ENCODE measurements at places on chromosomes 7 and 10.

GRCh38 chr7:151859111-151859947 is 17.6 kb downstream of the PRKAG2 start:
- DNase-seq = no peak

DNA sequence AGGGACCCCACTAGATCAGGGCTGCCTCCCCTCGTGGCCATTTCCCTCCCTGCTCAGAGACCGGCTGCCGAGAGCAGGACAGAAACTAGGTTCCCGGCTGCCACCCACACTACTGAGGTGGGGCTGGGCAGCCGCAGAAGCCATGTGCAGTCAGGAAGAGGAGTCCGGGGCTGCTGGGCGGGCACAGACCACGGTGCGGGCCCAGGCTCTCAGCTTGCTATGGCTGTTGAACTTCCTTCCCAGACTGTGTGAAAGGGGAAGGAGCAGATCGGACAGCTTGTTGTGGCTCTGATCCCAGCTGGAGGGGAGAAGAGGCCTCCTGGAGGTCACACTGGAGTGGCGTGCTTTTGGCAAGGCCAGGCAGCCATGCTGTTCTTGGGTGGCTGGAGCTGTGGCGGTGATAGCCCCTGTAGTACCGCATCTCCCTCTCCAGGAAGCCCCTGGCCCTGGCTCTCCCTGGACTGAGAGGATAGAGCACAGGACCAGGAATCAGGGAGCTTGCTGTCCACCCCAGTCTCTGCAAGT is 56.8 kb downstream of the HK1 start:
- no peak for DNase-seq

DNA sequence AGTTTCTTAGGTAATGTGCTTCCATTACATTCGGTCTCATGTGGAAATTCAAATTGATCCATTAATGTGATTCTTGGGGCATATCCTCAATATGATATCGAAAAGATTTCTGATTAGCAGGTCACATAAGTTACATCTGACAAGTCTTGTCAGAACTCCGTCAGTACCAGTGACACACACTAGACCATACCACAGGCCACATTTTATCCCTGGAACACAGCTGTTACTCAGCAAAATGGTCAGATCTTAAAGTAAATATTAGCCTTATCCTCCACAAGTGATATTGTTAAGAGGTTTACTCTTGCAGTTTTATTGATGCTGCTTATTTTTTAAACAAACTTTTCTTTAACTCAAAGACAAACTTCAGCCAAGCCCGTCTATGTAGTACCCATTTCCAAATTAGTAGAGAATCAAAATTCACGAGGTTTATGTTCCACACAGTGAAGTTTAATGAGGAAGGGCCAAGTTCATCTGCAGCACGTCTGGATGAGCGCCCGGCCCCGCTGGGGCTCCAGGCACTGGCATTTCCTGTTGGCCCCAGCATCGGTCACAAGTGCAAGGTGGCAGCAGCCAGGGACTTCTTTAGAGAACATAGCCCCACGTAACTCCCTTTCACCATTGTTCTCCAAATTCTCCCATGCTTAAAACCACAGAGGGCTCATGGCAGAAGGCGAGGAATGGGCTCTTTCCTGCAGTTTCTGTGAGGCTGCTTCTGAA is 132.2 kb downstream of the VIPR2 start:
- no peak for DNase-seq

- no peak for DNase-seq
Observed at GRCh38 chr7:50826371-50827172, 43.9 kb upstream of the GRB10 start.

GRCh38 chr10:58280477-58280876 is 11.5 kb downstream of the CISD1 start:
- no peak for DNase-seq
